ENCODE measurements at places on chromosomes 2 and 18.

GRCh38 chr2:164896226-164896625, 54.6 kb upstream of the COBLL1 start:
- no peak for DNase-seq

GRCh38 chr2:124112206-124112605, 87.1 kb downstream of the CNTNAP5 start:
- no peak for DNase-seq

DNA sequence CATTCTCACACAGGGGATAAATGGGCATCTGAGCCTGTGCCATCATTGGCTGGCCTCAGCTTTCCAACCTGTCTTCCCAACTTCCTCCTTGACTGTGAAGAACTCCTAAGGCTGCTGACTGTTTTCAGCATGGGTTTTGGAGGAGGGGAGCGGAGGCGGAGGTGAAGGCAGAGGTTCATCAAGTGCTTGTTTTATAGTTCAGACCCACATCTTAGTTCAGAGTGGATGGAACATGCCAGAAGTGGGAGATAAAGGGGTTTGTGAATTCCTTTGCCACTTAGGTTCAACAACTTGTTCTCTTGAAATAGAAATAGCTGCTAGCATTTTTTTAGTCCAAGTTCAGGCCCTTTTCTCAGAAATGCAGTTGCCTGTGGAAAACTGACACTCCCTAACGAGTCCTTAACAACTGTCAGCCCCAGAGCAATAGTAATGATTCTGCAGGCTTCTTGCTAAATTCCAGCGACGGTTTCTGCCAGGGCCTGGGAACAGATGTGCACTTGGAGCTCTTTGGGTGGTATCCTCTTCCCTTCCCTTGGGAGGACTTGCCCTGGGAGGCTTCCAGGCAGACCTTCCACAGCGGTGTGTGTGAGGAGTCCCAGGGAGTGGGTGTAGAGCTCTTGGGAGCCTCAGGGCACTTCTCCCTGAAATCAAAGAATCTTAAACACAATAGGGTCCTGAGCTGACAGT, 30.1 kb upstream of the ITGA6 start:
- DNase-seq = no peak

DNA sequence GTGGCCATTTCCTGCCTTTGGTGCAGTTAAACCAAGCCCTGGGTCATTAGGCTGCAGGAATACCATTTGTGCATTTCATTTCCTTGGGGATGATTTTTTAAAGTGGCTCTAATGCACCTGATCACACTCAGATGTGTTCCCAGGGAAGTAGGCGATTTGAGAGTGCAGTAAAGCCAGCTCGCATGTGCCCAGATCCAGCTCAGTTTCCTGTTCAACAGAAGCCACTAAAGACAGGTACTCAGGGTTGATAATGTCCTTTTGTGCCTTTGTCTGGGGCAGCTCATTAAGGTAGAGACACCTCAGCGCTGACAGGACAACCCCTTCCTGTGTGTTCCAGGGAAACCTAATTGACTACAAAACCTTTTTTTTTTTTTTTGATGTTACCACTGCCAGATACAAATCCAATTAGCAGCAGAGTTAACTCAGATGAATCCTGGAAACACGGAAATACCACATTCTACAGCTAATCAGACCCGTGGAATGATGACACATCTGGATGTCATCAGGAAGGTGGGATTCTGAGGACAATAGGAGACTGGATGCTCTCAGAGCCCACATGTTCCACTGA, 15.2 kb upstream of the CHRNA1 start:
- no peak for DNase-seq

GRCh38 chr18:21099442-21099841, 12.2 kb downstream of the ROCK1 start:
- DNase-seq = no peak

GRCh38 chr2:126228531-126228930, 427.4 kb upstream of the GYPC start:
- no peak for DNase-seq

- DNase-seq = no peak
These were observed 122.4 kb downstream of the TNS1 start for GRCh38 chr2:217880287-217880889.

- no peak for DNase-seq
These were observed 12.4 kb downstream of the DYM start for GRCh38 chr18:49447810-49448745.

GRCh38 chr2:227462972-227463931, 8.7 kb upstream of the AGFG1 start:
- DNase-seq = no peak

DNA sequence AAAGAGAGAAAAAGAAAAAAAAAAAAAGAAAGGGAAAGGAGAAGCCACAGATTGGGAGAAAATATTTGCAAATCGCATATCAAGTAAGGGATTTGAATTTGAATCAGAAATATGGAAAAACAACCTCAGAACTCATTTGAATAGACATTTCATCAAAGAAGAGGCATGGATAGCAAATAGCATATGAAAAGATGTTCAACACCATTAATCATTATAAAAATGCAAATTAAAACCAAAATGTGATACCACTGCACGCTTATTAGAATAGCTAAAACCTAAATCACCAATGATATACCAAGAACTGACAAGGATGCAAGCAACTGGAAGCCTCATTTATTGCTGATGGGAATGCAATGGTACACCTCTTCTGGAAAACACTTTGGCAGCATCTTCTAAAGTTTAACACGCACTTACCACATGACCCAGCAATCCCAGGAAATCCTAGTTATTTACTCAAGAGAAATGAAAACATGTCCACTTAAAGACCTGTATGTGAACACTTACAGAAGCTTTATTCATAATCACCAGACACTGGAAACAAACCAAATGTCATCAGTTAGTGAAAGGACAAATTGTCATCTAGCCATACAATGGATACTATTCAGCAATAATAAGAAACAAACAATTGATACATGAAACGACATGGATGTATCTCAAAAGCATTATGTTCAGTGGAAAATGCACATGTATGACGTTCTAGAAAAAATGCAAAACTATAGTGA, 10.3 kb downstream of the DNER start:
- DNase-seq = no peak

- DNase-seq = no peak
These were observed 800 bp upstream of the RALB start for GRCh38 chr2:120251880-120252224.

DNA sequence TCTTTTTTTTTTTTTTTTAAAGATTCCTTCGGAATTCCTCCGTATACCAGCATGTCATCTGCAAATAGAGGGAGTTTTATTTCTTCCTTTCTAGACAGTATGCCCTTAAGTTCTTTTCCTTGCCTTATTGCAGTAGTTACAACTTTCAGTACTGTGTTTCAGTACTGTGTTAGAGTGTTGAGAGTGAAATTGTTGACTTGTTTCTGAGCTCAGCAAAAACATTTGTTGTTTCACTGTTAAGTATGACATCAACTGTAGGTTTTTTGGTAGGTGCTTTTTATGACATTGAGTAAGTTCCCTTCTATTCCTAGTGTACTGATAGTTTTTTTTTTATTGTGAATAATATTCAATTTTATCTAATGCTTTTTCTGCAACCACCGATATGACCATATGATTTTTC, 43.9 kb downstream of the ACVR2A start:
- DNase-seq = no peak

GRCh38 chr2:220814441-220814840, 757.7 kb downstream of the EPHA4 start:
- no peak for DNase-seq

DNA sequence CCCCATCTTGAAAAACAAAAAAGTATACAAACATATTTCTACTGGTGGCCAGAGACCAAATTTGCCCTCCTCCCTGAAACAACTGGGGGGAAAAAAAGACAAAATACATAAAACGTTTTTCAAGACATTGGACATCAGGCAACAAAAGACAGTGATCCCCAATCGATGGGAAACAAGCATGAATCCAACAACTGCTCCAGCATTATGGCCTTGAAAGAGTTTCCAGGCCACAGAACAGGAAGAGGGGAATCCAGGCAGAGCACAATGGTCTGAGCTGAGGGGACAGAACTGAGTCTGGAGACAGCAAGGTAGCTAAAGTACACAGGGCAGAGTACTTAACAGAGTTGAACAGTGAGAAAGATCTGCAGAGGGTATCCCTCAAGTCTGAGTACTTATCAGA, 4.4 kb downstream of the CCDC88A start:
- DNase-seq = no peak

GRCh38 chr2:75516378-75517360, 44.1 kb downstream of the EVA1A start:
- no peak for DNase-seq

DNA sequence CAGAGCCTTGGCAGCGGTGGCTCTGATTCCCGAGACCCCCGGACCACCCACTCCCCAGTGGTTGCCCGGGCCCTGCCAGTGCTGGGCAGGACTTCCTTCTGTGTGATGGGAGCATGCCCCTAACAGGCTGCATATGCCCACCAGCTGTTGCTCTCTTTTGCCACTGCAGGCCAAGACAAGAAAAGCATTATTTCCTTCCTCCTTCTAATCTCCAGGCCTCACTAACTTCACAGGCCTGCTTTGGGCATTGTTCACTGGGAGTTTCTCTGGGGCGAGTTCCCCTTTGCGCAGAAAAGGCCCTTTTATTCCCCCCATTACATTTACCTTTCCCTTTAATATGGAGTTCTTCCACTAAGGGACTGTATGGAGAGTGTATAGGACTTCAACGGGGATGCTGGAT, 249.1 kb upstream of the SIX2 start:
- DNase-seq = no peak

DNA sequence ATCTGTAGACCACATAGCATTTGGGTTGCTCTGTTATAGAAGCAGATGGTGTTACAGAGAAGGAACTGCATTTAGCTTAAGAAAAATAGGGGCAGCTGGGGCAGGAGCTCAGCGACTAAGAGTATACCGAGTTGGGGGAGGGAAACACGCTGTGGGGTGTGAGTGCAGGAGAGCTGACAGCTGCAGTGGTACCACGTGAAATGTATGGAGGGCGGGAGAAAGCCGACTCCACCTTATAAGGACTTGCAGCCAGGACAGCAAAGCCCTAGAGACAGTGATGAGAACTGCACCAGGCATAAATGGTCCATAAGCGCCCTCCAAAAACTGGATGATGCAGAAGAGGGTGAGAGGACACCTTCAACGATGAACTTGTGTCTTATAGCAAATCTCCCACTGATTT, 237.6 kb downstream of the PRKCE start:
- DNase-seq = no peak

DNA sequence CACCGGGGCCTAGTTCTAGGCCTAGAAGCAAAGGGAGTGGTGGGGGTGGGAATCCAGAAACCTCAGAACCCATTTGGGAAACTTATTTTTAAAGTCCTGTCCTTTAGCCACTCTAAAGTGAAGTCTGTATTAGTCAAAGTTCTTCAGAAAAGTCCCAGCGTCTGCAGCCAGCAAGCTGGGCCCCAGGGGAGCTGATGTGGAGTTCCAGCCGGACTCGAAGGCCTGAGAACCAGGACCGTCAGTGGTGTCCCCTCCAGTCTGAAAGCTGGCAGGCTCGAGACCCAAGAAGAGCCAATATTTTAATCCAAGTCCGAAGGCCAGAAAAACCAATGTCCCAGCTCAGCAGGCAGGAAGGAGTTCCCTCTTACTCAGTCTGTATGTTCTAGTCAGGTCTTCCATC, 32.4 kb downstream of the ID2 start:
- peak; percentile 61 for DNase-seq

GRCh38 chr2:230691005-230691647, 21.5 kb upstream of the CAB39 start:
- no peak for DNase-seq

- DNase-seq = no peak
These were observed 32.9 kb downstream of the FAP start for GRCh38 chr2:162210385-162210784.

GRCh38 chr2:39142904-39143605, 22.2 kb upstream of the SOS1 start:
- DNase-seq = no peak

DNA sequence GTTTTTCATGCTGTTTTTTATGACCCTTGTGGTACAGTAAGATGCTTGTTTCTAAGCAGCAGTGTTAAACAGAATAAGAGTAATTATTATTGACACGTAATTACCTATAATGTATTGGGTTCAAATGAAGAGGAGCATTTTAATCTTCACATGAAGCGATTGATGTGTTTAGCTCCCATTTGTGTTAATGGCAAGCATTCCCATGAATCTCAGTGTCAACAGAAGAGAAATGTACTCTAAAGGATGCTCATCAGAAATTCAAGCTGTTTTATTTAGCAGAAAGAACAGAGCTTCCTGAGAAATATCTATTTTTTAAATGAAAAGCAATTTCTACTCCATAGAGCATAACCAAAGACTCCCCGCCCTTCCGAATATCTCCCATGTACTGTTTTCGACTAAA, 341.3 kb upstream of the LINC00305 start:
- DNase-seq = no peak

DNA sequence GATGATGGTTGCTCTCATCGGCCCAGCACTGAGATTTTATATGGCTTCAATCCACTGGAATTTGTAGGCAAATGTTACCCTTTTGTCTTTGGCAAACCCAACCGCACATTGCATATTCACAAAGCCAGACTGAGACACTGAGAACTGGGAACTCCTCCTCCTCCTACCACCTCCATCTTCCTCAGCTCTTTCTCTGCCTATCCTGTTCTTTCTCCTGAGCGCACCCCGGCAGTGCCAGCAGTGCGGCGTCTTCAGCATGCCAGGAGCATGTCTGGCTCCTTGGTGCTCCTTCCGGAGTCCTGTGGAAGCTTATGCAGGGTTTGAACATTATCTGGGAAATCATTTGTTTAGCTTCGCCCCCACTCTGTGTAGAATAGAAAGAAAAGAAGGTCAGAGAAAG, 50.8 kb downstream of the TRIB2 start:
- no peak for DNase-seq

- peak; percentile 43 for DNase-seq
These were observed 8.4 kb upstream of the PER2 start for GRCh38 chr2:238296638-238297457.

- no peak for DNase-seq
These were observed 7.1 kb downstream of the PCBP1 start for GRCh38 chr2:70094171-70094977.

DNA sequence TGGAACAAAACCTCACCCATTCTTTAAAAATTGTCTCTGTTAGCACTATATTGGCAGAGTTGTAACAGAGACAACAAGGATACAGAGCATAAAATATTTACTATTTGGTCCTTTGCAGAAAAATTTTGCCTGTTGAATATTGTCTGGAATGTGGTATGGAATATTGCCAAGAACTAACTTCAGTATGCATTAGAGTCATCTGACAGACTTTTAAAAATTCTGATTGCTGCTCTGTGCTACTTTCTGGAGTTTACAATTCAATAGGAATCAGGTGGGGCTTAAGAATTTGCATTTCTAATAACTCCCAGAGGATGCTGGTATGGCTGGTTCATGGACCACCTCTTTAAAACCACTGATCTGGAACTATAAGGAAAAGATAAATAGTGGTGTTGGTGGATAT, 32.8 kb upstream of the NYAP2 start:
- DNase-seq = no peak
